ENCODE measurements at places on chromosomes 6 and 20. TPM values are rescaled to one million over a fixed set of nuclear protein-coding genes. Genes with fewer than 3 reads are reported as not detected.

Gene BIRC7
- total RNA-seq, result 3.1 TPM

Gene NHSL1
- total RNA-seq, result 3.9 TPM

Gene ZC2HC1B
- not detected for total RNA-seq

Gene MAP3K5
- 3.7 TPM for total RNA-seq

Gene LST1
- total RNA-seq, result not detected

Gene SYNE1
- total RNA-seq, result 52.0 TPM

Gene SPATS1
- total RNA-seq, result not detected

Gene NR2E1
- total RNA-seq, result not detected

Gene CTSZ
- total RNA-seq, result 184 TPM

Gene MARCKS
- 27.1 TPM for total RNA-seq

Gene COL20A1
- total RNA-seq, result 0.67 TPM

Gene PTK7
- total RNA-seq, result 5.5 TPM

Gene LAMP5
- total RNA-seq, result 0.05 TPM

Gene TOX2
- 9.3 TPM for total RNA-seq

Gene KIF6
- total RNA-seq, result 0.24 TPM

Gene LPIN3
- 9.5 TPM for total RNA-seq

Gene LAMA2
- 0.30 TPM for total RNA-seq

Gene NKAIN2
- total RNA-seq, result not detected

Gene DEFB132
- total RNA-seq, result not detected

Gene SRMS
- total RNA-seq, result not detected

Gene SGK1
- 54.2 TPM for total RNA-seq

Gene ZSCAN26
- 6.3 TPM for total RNA-seq

Gene SMLR1
- not detected for total RNA-seq

Gene RRAGD
- total RNA-seq, result 4.4 TPM

Gene HMGN3
- 58.9 TPM for total RNA-seq

Gene RAB44
- 0.02 TPM for total RNA-seq

Gene NEU1
- 26.4 TPM for total RNA-seq

Gene NEDD9
- total RNA-seq, result 43.6 TPM

Gene LY6G6C
- total RNA-seq, result not detected

Gene SLPI
- total RNA-seq, result 10.5 TPM

Gene THBS2
- 0.17 TPM for total RNA-seq

Gene LPA
- 0.02 TPM for total RNA-seq

Gene SLC22A3
- 46.7 TPM for total RNA-seq

Gene ENPP5
- not detected for total RNA-seq

Gene FAM50B
- 5.0 TPM for total RNA-seq

Gene LTA
- total RNA-seq, result not detected

Gene FAM83C
- total RNA-seq, result not detected

Gene GABRR2
- 0.09 TPM for total RNA-seq

Gene FILIP1
- 0.28 TPM for total RNA-seq

Gene CST4
- total RNA-seq, result not detected

Gene UBE3D
- 4.3 TPM for total RNA-seq

Gene SLC26A8
- total RNA-seq, result not detected

Gene BHLHE23
- not detected for total RNA-seq

Gene PDYN
- total RNA-seq, result not detected

Gene MUCL3
- not detected for total RNA-seq

Gene PRKN
- not detected for total RNA-seq

Gene RIPOR3
- total RNA-seq, result not detected

Gene PM20D2
- total RNA-seq, result 14.8 TPM

Gene TREM1
- total RNA-seq, result 0.30 TPM

Gene PGK2
- not detected for total RNA-seq

Gene CALHM4
- total RNA-seq, result not detected
